IgD-negative memory B cell (primary cell): ENCODE measurements at places on chromosomes 16 and 17. TPM values are rescaled to one million over a fixed set of nuclear protein-coding genes. Genes with fewer than 3 reads are reported as not detected.

The STH gene
- polyA plus RNA-seq, result not detected

The TNFRSF13B gene
- 224 TPM for polyA plus RNA-seq

The PAFAH1B1 gene
- polyA plus RNA-seq, result 17.8 TPM

The NGFR gene
- not detected for polyA plus RNA-seq
